ENCODE measurements at places on chromosomes 11 and 22.

DNA sequence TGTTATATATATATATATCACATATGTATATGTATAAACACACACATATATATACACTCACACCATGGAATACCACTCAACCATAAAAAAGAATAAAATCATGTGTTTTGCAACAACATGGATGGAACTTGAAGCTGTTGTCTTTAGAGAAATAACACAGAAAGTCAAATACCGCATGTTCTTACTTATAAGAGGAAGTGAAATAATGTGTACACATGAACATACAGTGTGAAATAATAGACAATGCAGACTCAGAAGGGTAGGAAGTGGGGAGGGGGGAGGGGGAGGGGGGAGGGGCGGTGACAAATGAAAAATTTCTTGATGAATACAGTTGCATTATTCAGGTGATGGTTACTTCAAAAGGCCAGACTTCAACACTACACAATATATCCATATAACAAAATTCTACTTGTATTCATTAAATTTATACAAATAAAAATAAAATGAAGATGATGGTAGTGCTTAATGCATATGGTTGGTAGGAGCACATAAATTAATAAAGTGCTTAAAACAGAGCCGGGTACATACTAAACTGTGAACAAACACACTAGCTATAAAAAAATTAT lies 5.8 kb upstream of the OR5B2 start:
- no peak for DNase-seq

DNA sequence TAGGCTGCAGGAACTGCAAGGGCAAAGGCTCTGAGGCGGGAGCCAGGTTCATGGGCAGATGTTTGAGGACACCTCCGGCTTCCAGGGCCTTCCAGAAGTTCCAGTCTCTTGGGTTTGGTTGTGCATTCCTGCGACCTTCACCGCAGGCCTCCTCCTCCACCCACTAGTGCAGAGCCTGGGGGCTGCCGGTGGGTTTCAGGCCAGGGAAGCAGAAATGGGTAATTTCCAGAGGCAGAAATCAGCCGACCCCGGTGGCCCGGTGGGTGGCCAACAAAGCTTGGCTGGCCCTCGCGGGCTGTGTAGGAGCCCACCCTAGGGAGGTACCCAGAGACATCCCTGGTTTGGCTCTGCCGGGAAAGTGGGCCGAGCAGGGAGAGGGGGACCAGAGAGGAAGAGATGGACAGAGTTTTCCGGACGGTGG lies 417 bp upstream of the PHETA2 start:
- no peak for DNase-seq

DNA sequence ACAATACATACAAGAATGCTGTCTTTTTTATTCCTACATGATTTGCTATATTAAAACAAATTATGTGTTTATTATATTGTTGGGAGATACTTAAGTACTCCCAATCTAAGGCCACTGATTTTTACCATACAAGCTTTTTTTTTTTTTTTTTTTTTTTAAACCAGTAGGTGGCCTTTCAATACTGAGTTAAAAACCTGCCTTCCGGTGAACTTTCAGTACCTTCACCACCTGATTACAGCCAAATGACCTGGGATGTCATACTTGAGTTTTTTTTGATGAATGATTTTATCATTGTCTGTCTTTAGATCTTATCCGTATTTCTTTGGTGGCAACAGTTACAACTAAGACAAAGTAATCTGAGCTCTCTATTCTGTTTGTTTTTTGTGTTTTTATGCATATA lies 94.0 kb upstream of the FOLH1 start:
- DNase-seq, result no peak

DNA sequence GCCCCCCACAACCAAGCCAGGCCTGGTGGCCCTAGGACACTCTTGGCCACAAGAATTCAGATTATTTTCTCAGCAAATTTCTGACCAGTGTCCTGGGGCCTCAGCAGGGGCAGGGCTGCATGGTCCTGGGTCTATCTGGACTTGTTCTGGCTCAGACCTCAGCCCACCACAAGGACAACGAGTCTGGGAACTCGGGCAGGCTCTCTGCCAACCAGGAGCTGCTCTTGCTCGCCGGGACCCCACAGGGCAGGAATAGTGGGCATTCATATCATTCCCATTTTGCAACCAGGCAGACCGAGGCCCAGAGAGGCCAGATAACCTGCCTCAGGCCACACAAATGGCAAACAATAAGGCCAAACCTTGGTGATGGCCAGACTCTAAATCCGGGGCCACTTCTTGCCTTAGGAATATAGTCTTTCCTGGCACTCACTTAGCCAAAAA lies 75.4 kb upstream of the WNT7B start:
- DNase-seq, result no peak

DNA sequence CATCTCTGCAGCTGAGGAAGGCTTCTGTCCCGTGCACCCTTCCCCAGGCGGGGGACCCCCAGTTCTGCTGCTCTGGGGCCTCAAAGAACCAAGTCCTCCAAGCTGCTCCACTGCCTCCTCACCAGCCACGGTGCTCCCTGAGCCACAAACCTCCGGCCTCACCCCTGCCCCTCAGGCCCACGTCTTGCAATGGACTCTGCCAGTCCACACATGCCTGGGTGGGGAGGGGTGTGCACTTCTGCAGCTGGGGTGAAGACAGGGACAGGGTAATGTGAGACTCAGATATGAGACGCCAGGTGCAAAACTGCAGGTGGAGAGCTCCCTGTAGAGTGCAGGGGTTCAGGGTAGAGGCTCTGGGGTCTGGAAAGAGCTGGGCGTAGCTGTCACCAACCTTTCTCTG lies 3.2 kb upstream of the PTDSS2 start:
- no peak for DNase-seq

GRCh38 chr22:23103199-23103954 lies 33.1 kb downstream of the GNAZ start:
- DNase-seq, result no peak

- DNase-seq, result no peak
Observed at GRCh38 chr11:33040033-33040861, 875 bp downstream of the TCP11L1 start.

DNA sequence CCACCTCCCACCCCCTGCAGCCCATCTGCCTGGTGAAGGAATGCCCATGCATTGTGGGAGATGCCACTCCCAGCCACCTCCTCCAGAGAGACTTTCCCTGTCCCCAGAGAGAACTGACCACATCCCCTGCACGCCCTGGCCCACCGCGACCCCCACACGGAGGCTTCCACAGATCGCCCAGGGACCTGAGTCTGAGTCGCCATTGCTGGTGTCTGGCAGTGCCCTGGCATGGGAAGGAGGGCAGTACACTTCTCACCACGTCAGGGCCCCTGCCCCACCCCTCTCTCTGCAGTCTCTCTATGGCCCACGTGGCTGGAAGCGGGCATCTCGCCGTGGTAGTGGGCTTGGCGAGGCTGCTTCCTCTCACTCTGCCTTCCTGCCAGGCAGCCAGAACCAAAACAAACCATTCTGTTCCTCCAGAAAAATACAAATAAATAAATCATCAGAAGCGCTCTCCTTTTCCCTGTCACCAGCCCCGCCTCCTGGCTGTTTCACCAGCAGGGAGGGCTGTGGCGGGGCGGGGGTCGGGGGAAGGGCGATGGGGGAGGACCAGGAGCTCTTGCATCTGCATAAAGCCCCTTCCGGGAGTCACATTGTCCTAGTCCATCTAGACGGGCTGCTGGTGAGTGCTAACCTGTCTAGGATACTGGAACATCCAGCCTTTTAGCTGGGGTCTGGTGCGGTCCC lies 20.9 kb downstream of the SHISAL1 start:
- DNase-seq, result no peak

- no peak for DNase-seq
Observed at GRCh38 chr11:101327908-101328307, 198.3 kb upstream of the PGR start.

- DNase-seq, result no peak
Observed at GRCh38 chr22:38271927-38272372, 860 bp downstream of the TMEM184B start.

DNA sequence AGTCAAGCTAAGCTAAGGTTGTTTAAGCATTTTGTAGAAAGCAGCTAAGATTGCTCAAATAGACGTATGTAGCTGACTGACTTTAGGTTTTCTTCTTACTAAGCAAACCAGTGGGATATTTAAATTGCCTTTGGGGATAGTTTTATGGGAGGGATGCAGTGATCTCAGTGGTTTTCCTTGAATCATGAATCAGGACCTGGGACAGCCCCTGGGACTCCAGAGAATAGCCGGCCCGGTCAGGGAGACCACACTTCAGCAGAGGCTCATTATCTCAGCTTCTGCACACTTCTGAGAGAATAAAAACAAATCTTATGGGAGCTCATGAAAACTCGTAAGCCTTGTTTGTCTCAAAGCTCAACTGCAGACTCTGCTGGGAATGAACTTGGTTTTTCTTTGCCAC lies at the start of gene OR9I1:
Gene OR9I1, minus strand, starts transcription at position 62 of the 400 bp plus-strand sequence. CDS start 6,086 bp downstream, outside the sequence.
- DNase-seq, result no peak

DNA sequence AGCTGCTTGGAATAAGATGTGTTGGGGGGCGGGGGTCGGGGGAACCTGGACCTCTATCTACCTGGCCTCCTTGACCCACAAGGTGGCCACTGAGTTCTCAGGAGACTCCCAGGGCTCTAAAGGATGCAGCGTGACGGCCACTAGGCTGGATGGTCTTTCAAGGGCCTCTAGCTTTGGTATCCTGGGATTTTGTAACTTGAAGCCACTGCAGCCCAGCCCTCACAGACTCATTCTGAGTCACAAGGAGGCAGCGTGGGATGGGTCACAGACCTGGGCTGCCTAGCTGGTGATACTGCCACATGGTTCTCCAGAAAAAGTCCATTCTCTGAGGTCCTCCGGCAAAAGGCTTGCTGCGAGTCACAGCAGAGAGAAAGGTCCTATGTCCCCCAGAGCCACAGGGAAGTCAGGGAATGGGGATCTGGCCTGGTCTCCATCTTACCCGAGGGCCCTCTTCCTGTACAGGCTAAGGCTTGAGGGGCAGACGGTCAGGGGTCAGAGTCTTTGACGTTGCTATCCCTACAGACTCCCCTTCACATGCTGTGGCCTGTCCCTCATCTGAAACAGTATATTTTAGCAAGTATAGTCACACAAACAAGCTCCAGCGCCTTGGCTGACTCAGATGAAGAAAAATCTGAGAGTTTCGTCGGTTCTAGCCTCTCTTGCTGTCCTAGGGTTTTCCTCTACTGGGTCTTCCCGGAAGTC lies 52.4 kb downstream of the KCNC1 start:
- no peak for DNase-seq

- no peak for DNase-seq
Observed at GRCh38 chr11:36779791-36780190, 181.8 kb upstream of the RAG2 start.

GRCh38 chr11:41346042-41346441 lies 113.4 kb downstream of the LRRC4C start:
- no peak for DNase-seq

- DNase-seq, result no peak
Observed at GRCh38 chr11:29629286-29629685, 387.5 kb downstream of the KCNA4 start.

DNA sequence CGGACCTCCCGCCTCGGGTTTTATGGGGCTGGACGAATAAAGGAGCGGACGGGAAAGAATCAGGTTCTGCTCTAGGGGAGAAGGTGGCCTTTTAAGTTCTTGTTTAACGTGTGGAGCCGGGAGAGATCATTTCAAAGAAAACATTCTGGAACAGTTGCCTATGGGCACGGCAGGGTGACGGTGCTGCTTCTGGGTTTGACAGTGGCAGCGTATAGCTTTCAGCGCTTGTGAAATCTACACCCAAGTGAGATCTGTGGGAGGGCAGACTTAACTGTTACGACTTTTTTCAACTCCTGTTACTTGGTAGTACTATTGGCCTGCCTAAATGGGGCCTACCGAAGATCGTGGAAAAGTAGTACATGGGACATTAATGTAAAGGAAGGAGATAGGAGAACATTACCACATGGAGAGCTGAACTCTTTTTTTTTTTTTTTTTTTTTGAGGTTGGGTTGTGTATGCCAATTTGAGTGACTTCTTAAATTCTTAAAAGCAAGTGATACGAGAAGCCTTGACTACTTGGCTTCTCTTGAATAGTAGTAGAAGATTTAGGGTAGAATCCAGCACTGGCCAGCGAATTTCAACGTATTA lies 743 bp downstream of the USP47 start:
- DNase-seq, result no peak

GRCh38 chr11:115361025-115361424 lies 143.2 kb downstream of the CADM1 start:
- DNase-seq, result no peak

DNA sequence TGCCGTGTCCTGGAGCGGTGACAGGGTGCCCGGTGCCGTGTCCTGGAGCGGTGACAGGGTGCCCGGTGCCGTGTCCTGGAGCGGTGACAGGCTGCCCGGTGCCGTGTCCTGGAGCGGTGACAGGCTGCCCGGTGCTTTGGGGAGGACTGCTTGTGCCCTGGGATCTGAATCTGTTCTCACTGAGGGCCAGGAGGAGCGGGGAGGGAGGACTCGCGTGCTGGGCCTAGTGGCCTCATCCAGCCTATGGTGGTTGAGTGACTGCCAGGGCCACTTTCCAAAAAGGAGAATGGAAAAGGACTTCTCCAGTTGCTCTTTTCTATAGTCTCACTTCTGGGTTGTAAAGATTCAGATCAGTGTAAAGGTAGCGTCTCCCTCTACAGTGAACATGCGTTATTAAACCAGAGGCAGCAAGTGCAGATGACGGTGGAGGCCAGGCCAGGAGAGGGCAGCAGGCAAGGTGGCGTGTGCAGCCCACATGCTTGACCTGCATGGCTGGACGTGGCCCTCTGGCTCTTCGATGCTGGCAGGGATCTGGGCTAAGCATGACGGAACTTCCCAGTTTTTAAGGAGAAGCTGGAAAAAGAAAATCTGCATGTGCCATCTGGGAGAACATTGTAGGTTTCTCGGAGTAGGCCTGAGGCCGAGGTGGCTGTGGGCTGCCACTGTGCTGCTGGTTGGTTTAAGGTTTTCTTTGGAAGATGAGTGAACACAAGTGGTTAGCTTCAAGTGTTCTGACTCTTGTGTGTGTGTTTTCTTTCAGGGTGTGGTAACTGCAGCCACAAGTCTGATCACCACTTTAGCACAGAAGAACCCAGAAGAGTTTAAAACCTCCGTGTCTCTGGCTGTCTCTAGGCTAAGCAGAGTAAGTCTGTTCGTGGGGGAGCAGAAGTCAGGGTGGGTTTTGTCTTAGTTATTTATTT lies 55.0 kb downstream of the AP2A2 start:
- DNase-seq, result no peak

DNA sequence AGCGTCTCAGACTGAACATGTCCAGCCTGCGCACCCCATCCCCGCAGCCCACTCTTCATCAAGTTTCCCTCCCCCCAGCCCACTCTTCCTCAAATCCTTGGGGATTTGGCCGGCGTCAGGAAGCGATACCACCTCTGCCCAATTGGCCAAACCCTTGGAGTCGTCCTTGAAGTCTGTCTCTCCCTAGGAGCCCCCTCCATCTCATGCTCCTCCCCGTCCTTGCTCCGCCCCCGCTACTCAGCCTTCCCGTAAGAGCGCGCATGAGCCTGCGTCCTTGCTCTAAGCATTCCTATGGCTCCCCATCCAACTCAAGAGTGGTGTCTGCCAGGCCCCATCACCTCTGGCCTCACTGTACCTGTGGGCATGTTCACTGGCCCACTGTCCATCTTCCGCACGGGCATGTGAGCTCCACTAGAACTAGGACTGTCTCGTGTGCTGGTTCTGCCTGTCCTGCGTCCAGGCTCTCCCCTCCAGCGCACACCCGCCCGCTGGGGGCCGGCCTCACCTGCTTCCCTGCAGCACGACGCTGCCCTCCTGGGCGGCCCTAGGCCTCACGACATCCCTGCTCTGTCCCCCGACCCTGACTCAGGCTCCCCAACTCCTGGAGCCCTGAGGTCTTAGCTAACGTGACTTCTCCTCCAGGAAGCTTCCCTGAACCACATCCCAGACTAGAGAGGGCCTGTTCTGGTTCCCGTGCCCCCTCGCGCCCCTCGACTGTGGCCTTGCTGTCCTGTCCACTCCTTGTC lies 30.5 kb upstream of the TTLL12 start:
- DNase-seq, result no peak

All from esophagus squamous epithelium (tissue), 5 donors.